Endodermal cell (in vitro differentiated cells): ENCODE measurements at places on chromosomes 5 and 9. TPM values are rescaled to one million over a fixed set of nuclear protein-coding genes. Genes with fewer than 3 reads are reported as not detected.

Gene HTR1A
- total RNA-seq, result not detected in 2 replicates

Gene ADAMTSL1
- 0.68 and 1.5 TPM in 2 replicates for total RNA-seq

Gene DIRAS2
- total RNA-seq, result 0.21 to 0.27 TPM in 2 of 3 replicates, not detected in the other

DNA sequence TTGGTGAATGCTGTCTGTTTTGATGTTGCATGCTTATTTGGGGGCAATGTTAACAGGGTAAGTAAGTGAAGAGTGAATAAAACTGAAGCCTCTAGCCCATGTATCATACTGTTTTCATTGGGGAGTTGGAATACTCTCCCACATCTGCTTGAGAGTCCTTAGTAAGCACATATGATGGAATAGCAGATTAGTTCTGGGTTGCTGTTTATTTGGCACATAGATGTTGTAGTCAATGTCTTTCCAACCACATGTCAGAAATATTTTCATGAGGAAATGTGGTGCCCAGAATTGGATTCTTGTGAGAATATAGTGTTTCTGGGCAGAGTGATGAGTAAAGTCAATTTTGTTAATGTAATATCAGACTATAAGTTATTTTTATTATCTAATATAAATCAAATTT lies 611.7 kb upstream of the FTMT start:
- no peak overlapping the region for H3K4me3 ChIP-seq
- no peaks in the 10 kb centered on the region for H3K4me1 ChIP-seq
- no peaks in the 10 kb centered on the region for H3K27me3 ChIP-seq
- H3K27ac ChIP-seq, result no peak overlapping the region
- no peaks in the 10 kb centered on the region for H3K36me3 ChIP-seq

DNA sequence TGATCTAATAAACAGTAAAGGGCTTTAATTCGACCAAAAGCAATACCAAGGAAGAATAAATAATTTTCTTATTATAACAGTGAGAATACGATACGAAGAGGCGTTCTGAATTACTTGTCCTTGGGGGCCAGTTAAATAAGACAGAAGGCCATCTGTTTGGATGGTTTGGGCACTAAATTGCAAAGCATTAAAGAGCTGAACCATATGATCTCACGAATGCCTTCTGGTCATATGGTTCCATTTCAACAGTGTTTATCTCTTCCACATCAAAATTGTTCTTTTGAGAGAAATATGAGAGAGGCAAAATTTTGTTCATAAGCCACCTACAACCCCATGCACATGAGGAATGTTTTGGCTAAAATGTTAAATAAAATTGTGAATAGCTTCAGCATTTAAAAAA lies 605.4 kb downstream of the PTPRD start:
- DNase-seq, result no peak
- H3K27ac ChIP-seq, result no peak overlapping the region
- H3K4me1 ChIP-seq, result peaks cover 14% of the 10 kb centered on the region
- no peaks in the 10 kb centered on the region for H3K27me3 ChIP-seq
- H3K4me3 ChIP-seq, result peak overlapping the region; percentile 30
- no peaks in the 10 kb centered on the region for H3K36me3 ChIP-seq

DNA sequence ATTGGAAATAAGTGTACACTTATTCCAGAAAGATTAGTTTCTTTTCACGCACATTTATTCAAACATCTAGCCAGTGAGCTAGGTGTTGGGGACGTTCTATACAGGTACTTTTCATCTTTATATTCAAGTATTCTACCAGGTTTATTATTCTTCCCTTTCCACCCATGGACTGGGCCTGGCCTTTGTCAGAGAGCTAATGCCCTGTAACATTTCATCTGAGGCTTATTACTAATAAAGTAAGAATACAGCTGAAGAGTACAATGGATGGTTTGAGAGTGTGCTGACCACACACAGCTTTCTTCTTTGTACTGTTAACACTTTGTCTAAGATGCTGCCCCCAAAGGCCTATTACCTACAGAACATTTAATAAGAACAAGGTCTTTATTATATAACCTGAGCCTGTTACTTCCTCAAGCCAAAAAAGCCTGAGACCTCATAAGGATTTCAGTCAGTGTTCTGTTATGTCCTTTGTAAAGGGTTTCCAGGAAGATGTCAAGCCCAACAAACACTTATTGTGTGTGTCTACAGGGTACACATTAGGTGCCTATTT lies 93.5 kb downstream of the ZNF608 start:
- H3K27me3 ChIP-seq, result no peaks in the 10 kb centered on the region
- DNase-seq, result no peak

GRCh38 chr5:2131196-2131595 lies 248.5 kb upstream of the IRX4 start:
- no peak overlapping the region for H3K4me3 ChIP-seq
- DNase-seq, result no peak
- H3K36me3 ChIP-seq, result no peaks in the 10 kb centered on the region
- no peaks in the 10 kb centered on the region for H3K27me3 ChIP-seq
- H3K4me1 ChIP-seq, result no peaks in the 10 kb centered on the region

DNA sequence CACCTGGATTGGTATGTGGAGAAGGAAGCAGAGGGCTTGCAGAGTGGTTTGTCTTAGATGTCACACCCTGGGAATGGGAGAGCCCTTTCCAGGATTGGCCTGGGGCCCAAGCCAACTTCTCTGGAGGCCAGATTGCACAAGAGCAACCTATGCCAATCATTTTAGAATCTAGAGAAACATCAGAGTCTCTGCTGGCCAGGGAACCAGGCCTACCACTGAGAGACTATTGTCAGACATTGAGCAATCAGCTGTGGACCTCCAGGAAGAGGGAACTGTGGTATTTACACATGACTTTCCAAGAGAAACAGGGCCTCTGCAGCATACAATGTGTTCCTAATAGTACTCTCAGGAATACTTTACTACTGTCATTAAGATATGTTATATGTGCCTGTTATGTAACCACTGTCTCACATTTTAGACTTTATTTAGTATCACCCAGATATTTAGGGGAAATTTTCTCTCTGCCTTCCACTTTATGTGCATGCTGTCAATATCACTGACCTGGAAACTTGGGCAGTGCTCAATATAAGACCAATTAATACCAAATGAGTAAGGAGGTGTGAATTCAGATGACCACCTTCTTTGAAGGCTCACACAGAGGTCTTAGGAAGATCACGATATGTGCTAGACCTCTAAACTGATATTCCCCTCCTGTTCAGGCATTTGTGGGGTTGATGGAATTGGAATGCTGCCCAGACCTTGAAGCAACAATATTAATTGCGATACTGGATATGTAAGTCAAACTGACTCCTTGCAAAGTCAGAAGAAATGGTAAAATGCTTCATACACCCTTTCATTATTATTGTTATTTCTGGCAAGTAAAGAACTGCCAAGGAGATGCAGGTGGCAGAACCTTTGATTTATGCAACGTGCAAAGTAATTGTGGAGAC lies 20.5 kb upstream of the CCL28 start:
- H3K4me1 ChIP-seq, result peaks cover 14% of the 10 kb centered on the region
- DNase-seq, result peak; percentile 63
- peak overlapping the region; percentile 42 for H3K4me3 ChIP-seq
- no peaks in the 10 kb centered on the region for H3K27me3 ChIP-seq
- H3K27ac ChIP-seq, result no peak overlapping the region
- H3K36me3 ChIP-seq, result no peaks in the 10 kb centered on the region

DNA sequence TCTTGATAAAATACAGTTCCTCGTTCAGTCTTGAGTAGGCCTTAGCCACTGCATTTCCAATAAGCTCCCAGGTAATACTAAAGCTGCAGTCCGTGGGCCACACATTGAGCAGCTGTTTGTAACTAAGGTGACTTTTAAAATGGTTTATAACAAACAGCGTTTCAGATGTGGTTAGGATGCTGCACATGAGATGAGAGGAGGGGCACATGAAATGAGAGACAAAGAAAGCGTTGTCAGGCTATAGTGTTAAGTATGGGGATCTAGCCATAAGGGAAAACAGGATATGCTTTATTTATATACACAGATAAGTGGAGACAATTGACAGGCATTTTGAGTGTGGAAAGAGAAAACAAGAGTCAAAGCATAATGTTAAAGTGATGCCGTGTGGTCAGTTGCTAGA lies 89.9 kb downstream of the PAM start:
- no peak overlapping the region for H3K4me3 ChIP-seq
- H3K36me3 ChIP-seq, result no peaks in the 10 kb centered on the region
- H3K4me1 ChIP-seq, result no peaks in the 10 kb centered on the region
- DNase-seq, result no peak
- H3K27ac ChIP-seq, result no peak overlapping the region

DNA sequence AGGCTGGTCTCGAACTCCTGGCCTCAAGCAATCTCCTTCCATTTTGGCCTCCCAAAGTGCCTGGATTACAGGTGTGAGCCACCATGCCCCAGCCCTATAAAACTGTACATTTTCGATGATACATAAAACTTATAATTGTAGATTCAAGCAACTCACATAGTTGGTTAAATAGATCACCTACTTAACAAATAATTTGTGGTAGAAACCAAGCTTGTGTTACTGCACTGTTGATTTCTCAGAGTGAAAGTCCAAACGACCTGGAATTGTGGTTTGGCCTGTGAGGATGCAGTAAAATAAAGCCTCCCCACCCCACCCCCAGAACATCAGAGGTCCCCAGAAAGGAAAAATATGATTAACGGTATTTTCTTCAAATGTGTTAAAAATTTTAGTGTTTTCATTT lies 92.7 kb downstream of the TRIO start:
- H3K27me3 ChIP-seq, result no peaks in the 10 kb centered on the region
- no peak overlapping the region for H3K27ac ChIP-seq
- H3K36me3 ChIP-seq, result no peaks in the 10 kb centered on the region
- no peaks in the 10 kb centered on the region for H3K4me1 ChIP-seq
- no peak for DNase-seq
- H3K4me3 ChIP-seq, result no peak overlapping the region
